Activated T-helper 1 cell treated with Interleukin-2 at 50 U/mL for 16 hours (primary cell): ENCODE measurements at places on chromosomes 16 and 17.
A peak's percentile ranks its signal among the peaks of the same experiment; 100 is the strongest.

DNA sequence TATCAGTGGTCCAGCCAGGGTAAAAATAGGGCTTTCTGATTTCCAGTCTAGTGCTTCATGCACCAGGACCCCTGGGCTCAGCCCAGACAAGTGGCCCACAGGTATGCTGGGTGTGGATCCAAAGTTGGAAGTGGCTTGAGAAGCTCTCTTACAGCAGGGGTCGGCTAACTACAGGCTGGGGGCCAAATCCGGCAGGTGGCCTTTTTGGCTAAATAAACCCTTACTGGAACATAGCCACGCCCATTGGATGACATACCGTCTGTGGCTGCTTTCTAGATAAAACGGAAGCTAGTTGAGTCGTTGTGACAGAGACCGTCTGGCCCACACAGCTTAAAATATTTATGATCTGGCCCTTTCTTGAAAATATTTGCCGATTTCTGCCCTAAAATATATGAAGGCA is 119.0 kb upstream of the CDC42EP4 start:
- no peak for DNase-seq

GRCh38 chr17:66474258-66474657 is 171.8 kb downstream of the PRKCA start:
- DNase-seq = no peak

- no peak for DNase-seq
Observed at GRCh38 chr17:27268394-27269085, 25.4 kb upstream of the WSB1 start.

- DNase-seq = no peak
Observed at GRCh38 chr16:29315046-29315445, 91.5 kb downstream of the NPIPB11 start.

GRCh38 chr16:22843122-22843521 is 29.2 kb downstream of the HS3ST2 start:
- no peak for DNase-seq

- DNase-seq = no peak
Observed at GRCh38 chr16:30621765-30622164, 11.6 kb upstream of the ZNF689 start.

DNA sequence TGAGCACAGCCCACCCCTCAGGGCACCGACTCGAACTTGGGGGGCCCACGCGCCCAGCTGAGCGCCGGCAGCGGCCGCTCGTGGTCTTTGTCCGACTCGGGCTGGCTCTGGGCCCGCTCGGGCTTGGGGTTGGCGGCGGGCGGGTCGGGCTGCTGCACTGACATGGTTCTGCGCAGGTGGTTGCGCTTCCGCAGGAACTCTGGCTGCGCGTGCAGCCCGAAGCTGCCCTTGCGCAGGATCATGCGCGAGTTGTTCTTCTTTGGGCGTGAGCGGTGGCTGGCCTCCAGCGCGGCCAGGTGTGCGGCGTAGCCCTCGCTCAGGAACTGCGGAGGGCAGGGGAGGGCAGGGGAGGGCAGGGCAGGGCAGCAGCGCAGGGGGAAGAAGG is 11.1 kb downstream of the PIMREG start:
- peak; percentile 31 for DNase-seq

DNA sequence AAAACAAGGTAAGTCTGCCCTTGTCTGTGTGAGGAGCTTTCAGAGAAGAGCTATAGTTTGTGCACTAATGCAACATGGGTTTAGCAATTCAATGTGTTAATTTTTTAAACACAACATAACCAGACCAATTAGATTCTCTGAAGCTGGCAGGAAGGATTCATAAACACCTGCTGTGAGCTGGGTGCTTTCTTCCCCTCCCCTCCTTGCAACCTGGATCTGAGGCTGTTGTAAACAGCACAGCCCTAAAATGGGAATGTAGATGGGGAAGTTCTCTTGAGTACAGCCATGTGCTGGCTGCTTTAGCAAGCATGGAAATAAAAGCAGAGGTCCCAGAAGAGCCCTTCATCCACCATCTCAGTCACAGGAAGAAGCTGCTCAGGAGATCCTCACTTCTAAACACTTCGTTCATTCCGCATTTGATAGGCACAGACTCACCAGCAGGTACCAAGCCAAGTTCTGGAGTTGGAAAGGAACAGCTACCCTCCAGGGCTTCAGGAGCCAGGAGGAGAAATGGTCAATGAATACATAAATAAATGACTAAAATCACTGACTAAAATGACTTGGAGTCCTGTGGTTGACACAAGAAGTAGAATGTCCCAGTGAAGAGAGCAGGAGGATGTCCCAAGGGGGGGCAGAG is 21.7 kb downstream of the AXIN2 start:
- DNase-seq = no peak

DNA sequence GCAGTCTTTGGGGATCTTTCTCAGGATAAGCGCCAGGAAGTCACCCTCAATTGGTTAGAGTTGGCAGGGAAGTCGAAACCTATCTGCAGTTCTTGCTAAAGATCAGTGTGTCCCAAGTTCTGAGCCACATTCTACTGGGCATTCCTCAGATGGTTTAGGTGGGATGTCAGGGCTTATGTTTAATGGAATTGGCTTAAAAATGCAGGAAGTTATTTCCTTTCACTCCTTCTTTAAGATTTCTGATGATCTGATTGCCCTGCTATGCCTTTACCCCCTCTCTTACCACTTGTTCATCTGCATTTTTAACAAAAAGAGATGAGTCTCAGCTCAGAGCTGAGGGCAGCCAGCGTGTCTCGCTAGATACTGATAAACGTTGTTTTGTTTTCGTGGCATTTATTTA is 30.8 kb downstream of the FOXL1 start:
- no peak for DNase-seq

DNA sequence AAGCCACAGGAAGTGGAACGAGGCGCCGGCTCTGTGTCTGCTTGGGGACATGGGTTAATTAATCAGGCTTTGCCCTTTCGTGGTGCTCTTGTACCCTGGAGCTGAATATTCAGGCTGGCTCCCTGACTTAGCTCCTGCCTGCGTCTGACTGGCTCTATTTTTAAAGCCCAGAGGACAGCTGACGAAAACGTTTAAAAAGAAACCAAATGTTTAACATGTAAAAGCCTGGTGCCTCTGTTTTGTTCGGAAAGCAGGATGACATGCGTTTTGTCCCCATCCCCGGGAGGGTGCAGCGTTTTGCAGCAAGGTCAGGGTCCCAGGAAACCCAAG is 61.1 kb downstream of the NT5M start:
- no peak for DNase-seq
